CD4-positive, alpha-beta memory T cell (primary cell): ENCODE measurements at places on chromosomes 4 and X.

- H3K36me3 ChIP-seq, result no peaks in the 10 kb centered on the region
- no peak overlapping the region for H3K27ac ChIP-seq
- no peak for DNase-seq
Measured at GRCh38 chr4:116272336-116272735, 813.0 kb downstream of the TRAM1L1 start.

DNA sequence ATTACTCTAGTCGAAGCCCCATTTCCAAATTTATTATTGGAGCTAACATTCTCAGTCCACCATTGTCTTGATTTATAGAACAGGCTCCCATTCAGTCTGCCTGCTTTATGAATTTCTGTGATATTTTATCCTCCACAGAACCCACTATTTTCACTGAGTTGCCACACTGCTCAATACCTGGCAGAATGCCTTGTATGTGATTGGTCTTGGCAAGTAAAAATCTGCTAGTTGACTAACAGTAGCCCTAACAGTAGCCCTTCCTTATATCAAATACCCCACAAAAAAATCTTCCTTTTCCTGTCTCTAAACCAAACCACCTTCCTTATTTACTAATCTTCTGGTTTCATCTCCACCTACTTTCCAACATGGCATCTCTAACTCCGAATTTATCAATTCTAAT is 82.6 kb downstream of the CHM start:
- H3K27ac ChIP-seq, result no peak overlapping the region
- H3K4me1 ChIP-seq, result no peaks in the 10 kb centered on the region
- no peak overlapping the region for H3K4me3 ChIP-seq

GRCh38 chrX:24646745-24647182 is 383 bp downstream of the PCYT1B start:
- no peaks in the 10 kb centered on the region for H3K36me3 ChIP-seq
- no peak for DNase-seq
- H3K4me3 ChIP-seq, result no peak overlapping the region
- peaks cover 9% of the 10 kb centered on the region for H3K4me1 ChIP-seq
- H3K27me3 ChIP-seq, result no peaks in the 10 kb centered on the region

GRCh38 chr4:81307991-81308390 is 93.0 kb upstream of the PRKG2 start:
- H3K4me1 ChIP-seq, result no peaks in the 10 kb centered on the region
- H3K27me3 ChIP-seq, result no peaks in the 10 kb centered on the region
- no peak overlapping the region for H3K4me3 ChIP-seq
- no peak overlapping the region for H3K27ac ChIP-seq

DNA sequence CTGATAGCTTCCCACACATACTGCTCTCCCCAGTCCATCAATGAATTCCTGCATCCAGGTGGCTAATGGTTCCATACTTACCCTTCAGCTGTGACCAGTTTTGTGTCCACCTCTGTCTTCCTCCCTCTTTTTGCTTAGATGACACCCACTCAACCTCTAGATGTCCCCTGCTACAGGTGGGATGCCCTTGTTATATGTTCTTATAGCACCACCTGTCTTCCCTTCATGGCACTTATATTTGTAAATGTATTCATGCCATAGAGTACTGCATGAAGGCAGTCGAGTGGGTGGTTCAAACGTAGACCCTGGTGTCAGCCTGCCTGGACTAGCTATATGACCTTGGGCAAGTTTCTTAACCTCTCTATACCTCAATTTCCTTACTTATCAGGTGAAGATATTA is 6.5 kb upstream of the USP46 start:
- H3K4me3 ChIP-seq, result no peak overlapping the region
- peak; percentile 14 for DNase-seq
- no peaks in the 10 kb centered on the region for H3K36me3 ChIP-seq
- H3K27ac ChIP-seq, result no peak overlapping the region

DNA sequence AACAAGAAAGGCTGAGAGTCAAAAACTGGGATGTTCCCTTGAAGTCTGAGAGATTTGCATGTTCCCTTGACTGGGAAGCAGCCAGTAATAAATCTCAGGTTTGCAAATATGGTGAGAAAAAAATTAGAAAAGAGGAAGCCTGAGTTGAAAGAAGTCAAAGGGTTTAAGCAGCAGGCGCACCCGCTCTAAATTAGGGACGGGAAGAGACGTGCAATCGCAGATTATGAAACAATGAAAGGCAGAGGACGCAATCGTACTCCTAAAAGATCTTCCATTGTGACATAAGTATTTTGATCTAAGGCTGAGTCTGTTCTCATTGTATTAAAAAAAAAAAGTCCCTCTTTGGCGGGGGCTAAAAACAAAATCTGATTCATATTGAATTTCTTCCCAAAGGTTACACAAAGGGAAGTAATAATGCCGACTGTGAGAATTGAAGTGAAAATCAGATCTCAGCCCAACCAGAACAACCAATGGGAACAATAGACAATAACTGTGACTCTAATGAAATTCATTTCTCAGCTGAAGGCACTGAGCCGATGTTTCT is 28.2 kb downstream of the SAT1 start:
- H3K36me3 ChIP-seq, result no peaks in the 10 kb centered on the region
- H3K4me1 ChIP-seq, result no peaks in the 10 kb centered on the region
- no peak overlapping the region for H3K4me3 ChIP-seq
- H3K27ac ChIP-seq, result no peak overlapping the region
- no peak for DNase-seq
- no peaks in the 10 kb centered on the region for H3K27me3 ChIP-seq

DNA sequence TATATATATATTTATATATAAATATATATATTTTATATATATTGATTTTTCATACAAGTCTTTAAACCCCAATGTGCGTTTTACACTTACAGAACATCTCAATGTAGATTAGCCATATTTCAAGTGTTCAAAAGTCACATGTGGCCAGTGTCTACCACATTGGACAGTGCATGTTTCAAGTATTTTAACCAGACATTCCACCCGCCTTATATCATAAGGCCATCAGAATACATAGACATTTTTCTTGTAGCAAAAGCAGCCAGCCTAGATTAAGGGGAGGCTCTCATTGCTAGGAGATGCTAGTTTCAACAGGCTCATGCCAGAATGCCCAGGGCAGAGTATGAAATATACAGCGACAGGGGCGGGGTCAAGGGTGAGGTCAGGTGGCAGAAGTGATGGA is 202.0 kb downstream of the NR3C2 start:
- H3K4me3 ChIP-seq, result no peak overlapping the region
- no peak for DNase-seq
- no peak overlapping the region for H3K27ac ChIP-seq
- H3K4me1 ChIP-seq, result no peaks in the 10 kb centered on the region
- H3K27me3 ChIP-seq, result no peaks in the 10 kb centered on the region

DNA sequence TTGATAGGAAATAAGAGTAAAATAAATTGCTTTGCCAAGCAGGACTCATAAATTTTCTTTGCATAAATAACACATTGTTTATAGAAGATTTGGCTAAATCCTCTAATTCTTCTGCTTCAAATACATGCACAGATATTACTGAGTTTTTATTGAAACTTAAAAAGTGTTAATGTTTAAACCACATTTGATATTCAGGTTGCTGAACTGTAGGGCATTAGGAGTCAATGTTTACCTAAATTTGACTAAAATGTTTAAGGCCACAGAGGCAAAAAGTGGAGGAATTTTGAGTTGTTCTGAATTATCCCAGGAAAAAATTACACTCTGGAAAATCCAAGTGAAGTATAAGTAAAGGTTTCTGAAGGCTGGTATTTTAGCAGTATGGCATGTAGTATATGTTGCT is 78.7 kb downstream of the FIP1L1 start:
- H3K4me3 ChIP-seq, result no peak overlapping the region
- H3K27me3 ChIP-seq, result no peaks in the 10 kb centered on the region
- no peak overlapping the region for H3K27ac ChIP-seq
- DNase-seq, result no peak
- no peaks in the 10 kb centered on the region for H3K4me1 ChIP-seq
- peaks cover 41% of the 10 kb centered on the region for H3K36me3 ChIP-seq

GRCh38 chr4:47876784-47877546 is 37.4 kb downstream of the NFXL1 start:
- H3K27ac ChIP-seq, result no peak overlapping the region
- H3K4me3 ChIP-seq, result no peak overlapping the region
- peaks cover 12% of the 10 kb centered on the region for H3K36me3 ChIP-seq
- H3K27me3 ChIP-seq, result no peaks in the 10 kb centered on the region
- no peak for DNase-seq

DNA sequence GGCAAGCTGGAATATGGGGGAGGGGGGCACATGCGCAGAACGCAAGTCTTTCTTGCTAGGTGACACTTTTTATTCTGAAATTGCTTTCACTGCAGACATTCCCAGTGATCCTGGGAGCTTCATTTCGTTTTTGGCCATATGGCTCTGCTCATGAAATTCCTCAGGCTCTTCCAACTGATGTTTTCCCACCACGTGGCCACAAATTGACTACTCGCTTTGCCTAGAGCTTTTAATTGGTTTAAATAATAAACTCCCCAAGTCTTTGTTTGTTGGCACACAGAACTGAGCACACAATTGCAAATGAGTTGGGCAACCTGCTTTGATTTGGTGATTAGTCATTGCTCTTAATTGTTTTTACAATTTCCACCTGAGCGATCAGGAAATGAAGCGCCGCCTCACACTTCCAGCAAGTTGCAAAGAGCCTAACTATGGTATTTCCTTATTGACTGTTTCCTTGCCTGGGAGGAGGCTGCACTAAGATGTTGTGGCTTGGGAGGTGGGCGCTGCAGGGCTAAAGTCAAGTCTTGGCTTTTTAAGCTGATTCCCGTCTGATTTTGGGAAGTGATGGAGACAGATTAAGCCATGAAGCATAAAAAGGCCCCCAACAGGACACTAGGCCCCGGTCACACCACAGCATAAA is 282.5 kb downstream of the ZIC3 start:
- no peak for DNase-seq
- H3K4me3 ChIP-seq, result no peak overlapping the region
- H3K4me1 ChIP-seq, result no peaks in the 10 kb centered on the region
- H3K36me3 ChIP-seq, result no peaks in the 10 kb centered on the region

- no peak overlapping the region for H3K4me3 ChIP-seq
- no peaks in the 10 kb centered on the region for H3K27me3 ChIP-seq
- DNase-seq, result no peak
- H3K4me1 ChIP-seq, result no peaks in the 10 kb centered on the region
- H3K27ac ChIP-seq, result no peak overlapping the region
Measured at GRCh38 chrX:103453655-103454054, 65.6 kb downstream of the RAB40A start.

DNA sequence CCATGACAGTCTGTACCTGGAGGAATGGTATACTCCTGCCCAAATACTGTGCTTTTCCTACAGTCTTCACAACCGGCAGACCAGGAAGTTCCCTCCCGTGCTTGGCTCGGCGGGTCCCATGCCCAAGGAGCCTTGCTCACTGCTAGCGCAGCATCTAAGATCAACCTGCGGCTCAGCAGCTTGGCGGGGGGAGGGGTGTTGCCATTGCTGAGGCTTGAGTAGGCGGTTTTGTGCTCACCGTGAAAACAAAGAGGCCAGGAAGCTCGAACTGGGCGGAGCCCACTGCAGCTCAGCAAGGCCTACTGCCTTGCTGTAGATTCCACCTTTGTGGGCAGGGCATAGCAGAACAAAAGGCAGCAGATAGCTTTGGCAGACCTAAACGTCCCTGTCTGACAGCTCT is 152.7 kb downstream of the TEX11 start:
- H3K27me3 ChIP-seq, result no peaks in the 10 kb centered on the region
- peak; percentile 59 for DNase-seq
- peaks cover 13% of the 10 kb centered on the region for H3K4me1 ChIP-seq

DNA sequence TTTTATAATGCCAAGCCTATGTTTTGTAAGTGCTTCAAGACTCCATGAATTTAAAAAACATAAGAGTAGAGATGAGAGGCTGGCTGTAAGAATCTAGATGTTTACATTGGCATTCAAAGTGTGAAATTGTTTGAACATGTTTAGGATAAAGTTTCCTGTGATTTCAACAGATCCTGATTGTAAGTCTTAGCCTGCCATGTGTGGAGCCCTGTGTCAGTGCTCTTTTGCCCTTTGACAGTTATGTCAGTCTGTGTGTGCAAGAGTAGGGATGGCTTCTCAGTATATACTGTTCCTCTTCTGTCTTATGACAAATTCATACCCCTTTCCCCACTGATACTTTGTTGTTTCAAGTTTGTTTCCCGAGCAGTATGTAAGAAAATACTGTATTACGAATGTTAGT is 68.2 kb downstream of the USP9X start:
- no peak overlapping the region for H3K4me3 ChIP-seq
- DNase-seq, result no peak
- no peaks in the 10 kb centered on the region for H3K27me3 ChIP-seq
- H3K4me1 ChIP-seq, result no peaks in the 10 kb centered on the region
- H3K36me3 ChIP-seq, result peaks cover 36% of the 10 kb centered on the region
- no peak overlapping the region for H3K27ac ChIP-seq

DNA sequence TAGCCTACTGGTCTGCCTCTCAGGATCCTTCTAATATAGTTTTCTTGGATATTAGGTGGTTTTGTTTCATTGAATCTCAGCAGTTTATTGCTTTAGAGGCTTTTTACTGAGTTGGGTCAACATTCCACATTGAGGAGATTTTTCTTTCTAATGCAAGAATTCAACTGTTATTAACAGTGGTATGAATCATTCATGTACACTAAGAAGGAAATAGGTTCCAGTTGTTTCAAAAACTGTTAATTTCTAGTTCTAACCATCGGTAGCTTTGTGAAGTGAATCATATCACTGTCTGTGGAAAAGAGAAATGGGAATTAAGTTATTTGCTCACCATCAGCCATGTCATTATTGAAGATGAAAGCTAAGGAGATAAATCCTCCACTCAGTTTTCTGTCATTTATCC is 331.5 kb downstream of the RPA4 start:
- H3K27me3 ChIP-seq, result no peaks in the 10 kb centered on the region
- H3K27ac ChIP-seq, result no peak overlapping the region
- H3K36me3 ChIP-seq, result no peaks in the 10 kb centered on the region
- H3K4me3 ChIP-seq, result no peak overlapping the region
- DNase-seq, result no peak

DNA sequence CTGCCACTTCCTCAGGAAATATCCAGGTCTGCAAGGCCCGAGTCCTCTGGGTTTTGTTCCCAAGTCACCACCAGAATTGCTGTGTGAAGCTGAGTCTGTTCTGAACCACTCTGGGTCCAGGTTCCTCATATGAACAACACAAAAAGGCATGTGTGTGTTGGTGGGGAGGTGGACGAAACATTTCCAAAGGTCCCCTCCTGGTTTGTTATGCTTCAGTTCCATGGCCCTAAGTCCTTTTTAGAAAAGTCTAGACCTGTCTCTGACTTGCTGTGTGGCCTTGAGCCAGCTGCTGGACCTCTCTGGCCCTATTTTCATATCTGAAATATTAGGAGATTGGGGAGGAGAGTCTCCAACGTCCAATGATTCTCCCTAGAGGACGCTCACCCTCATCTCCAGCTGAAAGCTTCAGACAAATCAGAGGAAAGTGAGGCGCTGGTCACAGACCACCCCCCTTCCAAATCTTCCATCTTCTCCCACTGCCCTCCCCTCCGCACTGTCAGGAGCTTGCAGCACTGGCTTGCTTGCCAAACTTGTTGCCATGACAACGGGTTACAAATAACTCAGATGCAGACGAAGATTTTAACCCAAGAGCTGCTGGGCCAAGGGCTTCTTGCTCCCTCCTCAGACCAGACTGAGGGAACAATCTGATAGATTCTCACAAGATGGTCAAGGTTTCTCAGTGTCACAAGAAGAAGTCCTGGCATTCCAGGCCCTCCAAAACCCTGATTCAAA is 64.5 kb downstream of the SMC1A start:
- H3K27me3 ChIP-seq, result no peaks in the 10 kb centered on the region
- peaks cover 4% of the 10 kb centered on the region for H3K4me1 ChIP-seq
- H3K4me3 ChIP-seq, result no peak overlapping the region
- no peaks in the 10 kb centered on the region for H3K36me3 ChIP-seq
